ENCODE measurements at places on chromosomes 11 and 22.

DNA sequence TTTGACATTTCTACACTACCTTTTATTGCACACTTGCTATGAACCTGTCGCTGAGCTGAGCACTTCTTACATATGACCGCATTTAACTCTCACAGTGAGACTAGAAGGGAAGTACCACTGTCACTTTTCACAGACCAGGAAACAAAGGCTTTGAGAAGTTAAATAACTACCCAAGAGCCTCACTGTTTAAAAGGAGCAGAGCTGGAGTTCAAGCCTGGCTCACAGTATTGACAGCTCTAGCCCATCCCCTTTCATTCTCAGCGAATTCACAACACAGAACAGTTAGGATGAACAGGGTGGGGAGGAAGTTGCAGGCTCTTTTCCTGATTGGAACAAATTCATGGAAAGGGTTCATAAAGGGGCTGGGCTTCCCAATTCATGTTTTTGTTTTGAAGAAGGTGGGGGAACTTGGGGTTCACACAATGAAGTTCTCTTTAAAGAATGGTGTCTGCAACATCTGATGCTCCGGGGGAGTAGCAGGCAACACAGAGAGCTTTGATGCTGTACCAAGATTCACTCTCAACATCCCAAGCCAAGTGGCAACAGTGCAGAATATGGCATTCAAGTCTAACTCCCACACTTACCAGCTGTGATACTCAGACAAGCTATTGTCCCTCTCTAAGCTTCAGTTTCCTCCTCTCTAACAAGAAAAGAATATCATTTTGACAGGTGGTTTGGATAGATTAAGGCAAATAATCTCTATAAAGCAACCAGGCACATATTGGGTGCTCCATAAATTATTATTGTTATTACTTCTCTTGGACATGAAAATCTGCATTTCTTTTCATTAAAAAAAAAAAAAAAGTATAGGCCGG is 17.2 kb downstream of the SCGB1A1 start:
- DNase-seq, result no peak

DNA sequence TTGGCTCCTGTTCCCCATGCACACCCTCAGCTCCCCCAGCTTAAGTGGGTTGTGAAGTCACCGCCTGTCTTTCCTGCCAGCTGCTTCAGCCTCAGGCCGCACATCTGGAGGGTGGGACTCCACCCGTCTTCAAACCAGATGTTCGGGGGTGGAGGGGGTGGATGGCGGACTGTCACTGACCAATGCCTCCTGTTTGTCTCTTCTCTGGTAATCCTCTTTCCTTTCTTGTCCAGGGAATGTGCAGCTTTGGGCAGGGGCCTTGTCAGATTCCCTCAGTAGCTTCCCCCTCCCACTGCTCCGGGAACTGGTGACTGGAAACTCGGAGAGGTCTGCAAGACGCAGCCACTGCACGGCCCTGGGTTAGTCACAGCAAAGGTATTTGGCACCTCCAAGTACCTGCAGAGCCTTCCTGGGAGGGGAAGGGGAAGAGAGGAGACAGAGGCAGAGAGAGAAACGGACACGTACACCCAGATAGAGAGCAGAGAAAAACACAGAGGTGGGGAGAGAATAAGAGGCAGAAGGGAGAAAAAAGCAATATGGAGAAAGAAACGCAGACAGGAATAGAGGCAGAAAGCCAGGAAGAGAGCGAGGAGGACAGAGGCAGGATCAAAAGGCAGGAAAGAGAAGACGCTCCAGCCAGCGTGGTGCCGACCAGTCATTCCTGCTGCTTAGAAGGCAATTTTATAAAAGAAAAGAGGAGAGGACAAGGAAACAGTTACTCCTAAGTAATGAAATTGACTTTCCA is 56.1 kb upstream of the TIMP3 start:
- no peak for DNase-seq

DNA sequence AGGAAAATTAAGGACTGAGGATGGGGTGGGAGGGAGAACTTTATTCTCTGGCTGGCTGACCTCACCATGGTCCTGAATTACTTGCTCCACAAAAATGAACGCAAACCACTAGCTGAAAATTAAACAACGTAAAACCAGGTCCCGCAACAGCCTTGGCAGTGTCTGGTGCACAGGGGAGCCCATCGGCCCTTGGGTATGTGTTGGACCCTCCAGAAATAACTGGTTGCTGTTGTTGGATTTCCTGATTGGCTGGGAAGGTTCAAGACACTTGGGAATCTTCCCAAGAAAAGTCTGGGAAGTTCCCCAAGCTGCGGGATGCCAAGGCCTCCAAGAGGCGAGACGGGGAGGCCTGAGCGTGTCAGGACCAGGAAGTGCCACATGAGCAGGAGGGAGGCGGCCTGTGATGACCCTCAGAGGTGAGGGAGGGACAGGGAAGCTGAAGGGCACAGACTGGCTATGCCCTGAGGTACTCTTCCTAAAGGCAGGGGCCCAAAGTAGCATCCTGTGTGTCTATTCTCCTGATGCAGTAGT is 10.4 kb upstream of the RASL10A start:
- DNase-seq, result no peak

DNA sequence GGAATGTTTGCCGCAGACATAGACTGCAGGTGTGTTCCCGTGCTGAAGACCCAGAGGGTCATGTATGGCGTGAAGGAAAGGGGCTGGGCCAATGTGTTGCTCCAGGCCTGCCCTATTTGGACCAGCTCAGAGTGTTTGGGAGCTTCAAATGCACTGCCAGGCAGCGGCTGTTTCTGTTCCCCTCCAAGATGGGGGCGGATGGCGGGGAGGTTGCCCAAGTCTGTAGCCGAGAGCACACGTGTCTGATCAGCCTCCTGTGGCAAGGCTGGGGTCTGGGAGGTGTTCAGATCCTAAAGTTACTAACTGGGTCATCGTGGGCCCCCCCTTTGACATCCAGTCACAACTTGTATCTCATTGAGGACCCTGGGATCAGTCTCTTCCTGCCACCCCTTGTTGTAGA is 45.5 kb downstream of the CACNA1I start:
- DNase-seq, result no peak

DNA sequence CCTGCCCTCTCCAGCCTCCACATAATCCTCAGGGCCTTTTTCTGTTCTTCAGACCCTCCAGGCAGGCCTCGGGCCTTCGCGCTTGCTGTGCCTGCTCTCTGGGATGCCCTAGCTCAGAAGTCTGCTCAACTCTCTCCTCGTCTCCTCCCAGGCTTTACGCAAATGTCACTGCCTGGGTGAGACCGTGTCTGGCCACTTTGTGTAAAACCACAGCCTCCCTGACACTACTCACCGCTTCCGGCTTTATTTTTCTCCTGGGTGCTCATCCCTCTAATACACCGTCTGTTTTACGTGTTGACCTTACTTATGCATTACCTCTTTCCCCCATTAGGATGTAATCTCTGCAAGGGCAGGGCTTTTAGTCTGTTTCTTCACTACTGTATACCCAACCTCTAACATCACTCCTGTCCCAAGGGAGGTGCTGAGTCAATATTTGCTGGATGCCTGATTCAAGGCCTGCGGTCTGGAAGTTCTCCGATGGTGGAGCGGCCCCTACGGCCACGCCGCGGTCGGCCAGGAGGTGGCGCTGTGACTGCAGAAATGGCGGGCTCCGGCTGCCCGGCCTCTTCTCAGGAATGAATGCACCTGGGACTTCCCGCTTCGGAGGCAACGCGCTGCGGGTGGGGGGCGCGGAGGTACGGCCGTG is 58.2 kb upstream of the THY1 start:
- peak; percentile 77 for DNase-seq

Data from NCI-H1105 treated with DMSO at 0.1 percent for 48 hours (cell line).